Left renal cortex interstitium (tissue), 4 donors: ENCODE measurements at places on chromosomes 12 and 14.
A peak's percentile ranks its signal among the peaks of the same experiment; 100 is the strongest.

GRCh38 chr14:69528930-69529329 is 44.4 kb downstream of the PLEKHD1 start:
- DNase-seq, result no peak

DNA sequence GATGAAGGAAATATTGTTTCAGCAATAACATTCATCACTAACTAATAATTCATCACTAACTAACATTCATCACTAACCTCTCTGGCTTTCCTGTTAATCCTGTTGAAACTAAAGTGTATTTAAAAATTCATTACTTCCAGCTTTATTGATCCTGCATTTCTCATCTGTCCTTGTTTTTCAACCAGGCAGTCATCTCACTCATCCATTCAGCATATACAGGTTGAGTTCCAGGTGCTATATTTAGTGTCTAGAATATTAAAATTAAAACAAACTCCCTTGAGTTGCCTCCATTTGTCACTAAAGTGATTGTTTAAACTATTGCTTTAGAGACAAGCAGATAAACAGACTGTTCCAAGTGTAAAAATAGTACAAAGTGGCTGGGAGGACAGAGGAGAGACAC is 58.1 kb downstream of the ATXN7L3B start:
- DNase-seq, result no peak

DNA sequence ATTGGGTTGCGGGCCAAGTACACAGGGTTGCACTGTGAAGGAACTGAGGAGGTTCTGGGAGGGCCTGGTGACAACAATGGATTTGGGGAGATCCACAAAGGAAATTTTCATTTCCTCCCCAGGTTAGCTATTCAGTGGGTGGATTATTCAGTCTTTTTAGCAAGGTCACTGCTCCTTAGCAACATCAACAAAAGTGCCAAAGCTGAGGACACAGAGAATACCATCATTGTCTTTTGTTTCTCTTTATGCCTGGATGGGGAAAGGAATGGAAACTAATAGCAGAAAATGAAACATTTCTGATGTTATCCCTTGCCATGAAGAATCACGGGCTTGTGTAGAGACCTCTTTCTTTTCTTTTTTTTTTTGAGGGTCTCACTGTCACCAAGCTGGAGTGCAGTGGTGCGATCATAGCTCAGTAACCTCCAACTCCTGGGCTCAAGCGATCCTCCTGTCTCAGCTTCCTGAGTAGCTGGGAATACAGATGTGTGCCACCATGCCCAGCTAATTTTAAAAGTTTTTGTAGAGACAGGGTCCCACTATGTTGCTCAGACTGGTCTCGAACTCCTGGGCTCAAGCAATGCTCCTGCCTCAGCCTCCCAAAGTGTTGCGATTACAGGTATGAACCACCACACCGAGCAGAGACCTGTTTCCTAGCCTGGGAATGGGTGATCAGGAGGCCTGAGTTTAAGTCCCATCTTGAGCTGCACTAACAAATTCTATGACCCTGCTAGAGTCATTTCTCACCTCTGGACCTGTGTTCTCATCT is 6.5 kb downstream of the PPP1R3E start:
- DNase-seq, result no peak

GRCh38 chr14:55458800-55459515 is 18.5 kb upstream of the TBPL2 start:
- no peak for DNase-seq

DNA sequence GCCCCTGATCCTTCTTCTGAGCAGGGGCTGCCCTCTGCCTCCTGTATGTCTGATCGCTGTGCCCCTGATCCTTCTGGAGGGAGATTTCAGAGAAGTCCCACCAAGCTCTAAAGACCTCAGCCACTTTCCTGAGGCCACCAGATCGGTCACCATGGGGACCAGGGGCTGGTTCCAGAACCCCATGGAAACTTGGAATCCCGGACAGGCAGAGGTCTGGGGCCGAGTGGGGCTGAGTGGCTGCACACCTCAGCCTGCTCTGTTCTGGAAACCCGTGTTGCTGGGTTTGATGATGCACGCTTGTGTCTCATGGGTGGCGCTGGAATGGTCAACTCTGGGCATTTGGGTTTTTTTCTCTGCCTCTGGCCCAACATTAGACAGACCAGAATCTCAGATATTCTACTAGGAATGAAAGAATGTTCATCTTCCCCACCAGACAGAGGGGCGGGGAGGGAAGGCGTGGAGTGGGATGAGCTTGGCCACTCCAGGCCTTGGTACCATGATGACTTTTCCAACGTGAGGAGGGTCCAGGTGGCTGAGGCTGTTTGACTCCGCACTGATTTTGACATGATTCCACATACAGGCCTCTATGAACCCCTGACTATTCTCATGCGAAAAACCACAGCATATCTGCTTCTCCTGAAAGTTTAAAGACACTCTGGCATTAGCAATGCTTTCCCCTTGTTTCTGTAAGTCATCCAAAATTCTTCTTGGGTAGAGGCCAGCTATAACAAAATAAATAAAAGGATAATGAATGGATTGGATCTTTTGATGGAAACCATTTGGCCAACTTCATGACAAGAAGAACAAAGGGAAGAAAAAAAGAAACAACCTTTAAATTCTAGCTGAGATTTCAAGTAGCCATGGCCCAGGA is 114.5 kb downstream of the ADGRD1 start:
- DNase-seq, result peak; percentile 68

DNA sequence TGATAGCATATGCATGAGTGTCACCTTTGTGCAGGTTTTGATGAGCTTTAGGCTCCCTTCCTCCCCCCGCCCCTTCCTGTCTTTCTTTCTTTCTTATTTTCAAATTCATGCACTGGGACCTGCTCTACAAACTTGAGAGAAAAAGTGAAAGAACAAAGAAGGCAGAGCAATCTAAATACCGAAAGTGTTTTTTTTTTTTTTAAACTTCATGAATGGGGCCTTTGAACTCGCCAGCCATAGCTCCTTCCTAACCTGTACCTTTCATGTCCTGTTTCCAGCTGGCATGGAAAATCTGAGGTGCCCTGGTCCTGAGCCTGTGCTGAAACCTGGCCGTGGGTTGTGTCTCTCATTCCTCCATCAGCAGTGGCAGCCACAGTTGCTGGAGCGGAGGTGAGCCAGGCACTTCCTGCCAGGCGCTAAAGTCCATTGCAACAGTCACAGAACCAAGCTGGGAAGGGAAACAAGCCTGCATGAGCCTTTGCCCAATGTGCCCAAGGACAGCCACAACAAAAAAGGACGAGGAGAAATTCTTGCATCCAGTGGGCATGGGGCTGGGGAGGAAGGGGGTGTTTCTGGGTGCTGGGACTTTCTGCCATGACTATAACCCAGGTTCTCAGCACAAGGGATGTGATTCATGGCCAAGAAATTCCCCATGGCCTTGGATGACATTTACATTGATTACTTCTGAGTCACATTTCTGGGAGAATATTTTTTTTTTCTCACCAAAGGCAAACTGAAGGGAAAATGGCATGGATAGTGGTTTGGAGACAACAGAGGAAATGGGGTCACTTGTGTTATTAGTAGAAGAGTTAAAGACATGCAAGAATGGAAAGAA is 102.7 kb downstream of the TMEM30B start:
- DNase-seq, result no peak

DNA sequence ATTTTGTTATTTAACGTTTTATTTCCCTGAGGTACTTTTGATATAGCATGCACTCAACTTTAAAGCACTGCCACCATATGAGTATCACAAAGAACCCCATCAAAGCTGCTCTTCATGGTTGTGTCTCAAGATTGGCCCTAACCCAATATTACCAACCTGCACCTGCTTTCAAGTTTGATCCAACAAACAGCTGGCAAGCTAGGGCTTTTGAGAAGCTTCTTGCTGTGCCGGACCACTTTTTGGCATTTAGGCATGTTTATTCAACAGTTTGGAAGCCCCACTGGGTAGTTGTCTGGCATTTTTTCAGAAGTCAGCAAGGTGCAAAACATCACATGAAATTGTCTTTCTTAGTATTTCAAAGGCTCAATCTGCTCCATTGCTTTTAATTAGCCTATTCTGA is 137.2 kb upstream of the PLEKHA5 start:
- no peak for DNase-seq

DNA sequence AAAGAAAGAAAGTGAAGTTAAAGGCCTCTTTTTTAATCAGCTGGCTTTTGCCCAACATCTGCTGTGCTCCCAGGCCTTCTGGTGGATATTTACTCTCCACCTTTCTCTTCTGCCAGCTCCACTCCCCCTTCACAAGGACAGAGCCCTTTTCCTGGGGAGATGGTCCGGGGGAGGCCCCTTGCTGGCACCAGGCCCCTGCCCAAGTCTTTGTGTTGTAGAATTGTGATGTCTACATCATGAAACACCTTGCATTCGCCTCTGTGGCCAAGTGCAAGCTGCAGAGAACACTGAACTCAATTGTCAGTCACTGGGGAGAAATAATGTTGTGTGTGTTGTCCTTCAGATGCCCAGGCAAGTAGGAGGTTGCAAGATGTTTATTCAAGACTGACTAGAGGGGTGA is 150.3 kb downstream of the DPF3 start:
- DNase-seq, result no peak
